ENCODE measurements at places on chromosomes 7 and 10.

- no peak for DNase-seq
Observed at GRCh38 chr7:46174196-46174580, 253.1 kb upstream of the IGFBP3 start.

GRCh38 chr7:137642472-137642871 is 204.3 kb downstream of the DGKI start:
- DNase-seq = no peak

DNA sequence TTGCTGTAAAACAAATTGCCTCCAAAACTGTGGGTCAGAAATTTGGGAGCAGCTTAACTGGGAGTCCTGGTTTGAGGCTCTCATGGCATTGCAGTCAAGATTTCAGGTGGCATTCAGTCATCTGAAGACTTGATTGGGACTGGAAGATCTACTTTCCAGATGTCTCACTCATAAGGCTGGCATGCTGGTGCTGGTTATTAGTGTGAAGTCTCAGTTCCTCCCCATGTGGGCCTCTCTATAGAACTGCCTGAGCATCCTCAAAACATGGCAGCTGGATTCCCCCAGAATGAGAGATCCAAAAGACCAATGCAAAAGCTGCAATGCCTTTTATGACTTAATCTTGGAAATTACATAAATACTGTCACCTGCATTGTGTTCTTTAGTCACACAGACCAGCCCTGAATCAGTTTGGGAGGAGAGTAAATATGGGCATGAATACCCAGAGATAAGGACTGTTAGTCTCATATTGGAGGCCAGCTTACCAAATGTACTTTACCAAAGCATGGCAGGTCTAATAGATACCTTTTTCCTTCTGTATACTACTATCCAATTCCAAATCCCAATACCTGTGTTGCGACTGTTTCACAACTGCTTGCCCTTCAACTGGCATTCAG is 6.5 kb upstream of the HERPUD2 start:
- DNase-seq = no peak

DNA sequence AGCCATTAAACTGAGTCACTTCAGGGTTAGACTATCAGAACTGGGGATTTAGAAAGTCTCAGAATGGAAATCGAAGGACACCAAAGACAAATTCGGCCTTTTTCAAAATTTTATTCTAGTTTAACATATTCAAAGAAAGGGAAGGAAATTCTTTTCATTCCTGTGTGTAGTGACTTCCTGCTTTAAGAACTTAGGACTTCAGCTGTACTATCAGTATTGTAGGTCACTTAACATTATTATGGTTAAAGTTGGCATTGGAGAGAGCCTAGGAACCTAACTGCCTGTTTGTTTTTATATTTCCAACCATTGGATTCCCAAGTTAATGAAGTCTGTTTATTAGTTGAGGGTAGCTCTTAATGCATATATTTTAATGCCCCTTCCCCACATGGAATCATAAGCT is 63.7 kb downstream of the PTEN start:
- DNase-seq = no peak

DNA sequence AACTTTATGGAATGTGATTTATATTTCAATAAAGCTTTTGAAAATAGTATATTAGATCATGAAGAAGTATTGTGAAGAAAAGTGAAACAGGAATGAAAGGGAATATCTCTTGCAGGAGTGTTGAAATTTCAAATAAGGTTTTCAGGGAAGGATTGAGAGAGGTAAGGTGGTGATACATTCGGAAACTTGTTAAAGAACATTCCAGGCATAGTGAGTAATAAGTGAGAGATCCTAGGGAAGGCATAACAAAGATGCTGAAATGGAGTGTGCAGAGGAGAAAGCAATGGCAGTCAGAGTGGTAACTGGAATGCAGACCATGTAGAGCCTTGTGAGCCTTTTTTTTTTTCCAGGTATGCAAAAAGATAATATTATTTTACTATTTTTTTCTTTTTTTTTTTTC is 4.1 kb downstream of the OR9A4 start:
- DNase-seq = no peak

DNA sequence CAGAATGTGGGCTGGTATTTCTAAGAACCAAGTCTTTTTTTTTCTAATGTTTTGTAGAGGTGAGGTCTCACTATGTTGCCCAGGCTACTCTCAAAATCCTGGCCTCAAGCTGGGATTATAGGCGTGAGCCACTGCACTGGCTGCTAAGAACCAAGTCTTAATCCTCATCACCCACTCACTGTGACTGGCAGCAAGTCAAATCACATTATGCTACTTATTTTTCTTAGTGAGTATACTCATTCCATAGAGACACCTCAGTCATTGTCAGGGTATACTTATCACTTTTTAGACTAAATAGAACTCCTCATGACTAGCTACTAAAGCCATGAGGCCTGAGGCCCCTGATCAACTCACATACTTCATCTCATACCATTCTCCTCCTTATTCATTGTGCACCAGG is 116.1 kb downstream of the STRA8 start:
- DNase-seq = no peak

GRCh38 chr7:148921806-148922205 is 37.7 kb upstream of the EZH2 start:
- no peak for DNase-seq

DNA sequence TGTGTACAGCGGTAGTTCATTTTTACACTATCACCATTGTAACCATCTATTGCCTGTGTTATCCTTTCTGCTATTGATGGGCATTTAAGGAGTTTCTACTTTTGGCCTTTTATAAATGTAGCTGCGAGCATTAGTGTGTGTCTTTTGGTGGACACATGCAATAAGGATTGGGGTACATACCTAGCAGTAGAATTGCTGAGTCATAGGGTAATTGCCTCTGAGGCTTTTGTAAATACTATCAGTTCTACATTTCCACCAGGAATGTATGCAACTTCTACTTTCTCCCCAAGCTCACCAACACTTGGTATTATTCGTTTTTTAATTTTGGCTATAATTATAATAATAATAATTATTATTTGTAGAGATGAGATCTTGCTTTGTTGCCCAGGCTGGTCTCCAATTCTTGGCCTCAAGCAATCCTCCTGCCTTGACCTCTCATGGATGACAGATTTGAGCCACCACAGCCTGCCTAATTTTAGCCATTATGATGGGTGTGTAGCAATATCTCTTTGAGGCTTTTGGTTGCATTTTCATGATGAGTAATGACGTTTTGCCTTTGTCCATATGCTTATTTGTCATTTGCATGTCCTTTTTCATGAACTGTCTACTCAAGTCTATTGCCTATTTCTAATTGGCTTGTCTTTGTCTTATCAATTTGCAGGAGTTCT is 277.0 kb downstream of the ACTR3B start:
- no peak for DNase-seq

GRCh38 chr7:135262623-135263320 is 29.1 kb downstream of the STRA8 start:
- DNase-seq = no peak

- no peak for DNase-seq
Observed at GRCh38 chr7:142409471-142409870, 151.6 kb upstream of the PRSS58 start.

DNA sequence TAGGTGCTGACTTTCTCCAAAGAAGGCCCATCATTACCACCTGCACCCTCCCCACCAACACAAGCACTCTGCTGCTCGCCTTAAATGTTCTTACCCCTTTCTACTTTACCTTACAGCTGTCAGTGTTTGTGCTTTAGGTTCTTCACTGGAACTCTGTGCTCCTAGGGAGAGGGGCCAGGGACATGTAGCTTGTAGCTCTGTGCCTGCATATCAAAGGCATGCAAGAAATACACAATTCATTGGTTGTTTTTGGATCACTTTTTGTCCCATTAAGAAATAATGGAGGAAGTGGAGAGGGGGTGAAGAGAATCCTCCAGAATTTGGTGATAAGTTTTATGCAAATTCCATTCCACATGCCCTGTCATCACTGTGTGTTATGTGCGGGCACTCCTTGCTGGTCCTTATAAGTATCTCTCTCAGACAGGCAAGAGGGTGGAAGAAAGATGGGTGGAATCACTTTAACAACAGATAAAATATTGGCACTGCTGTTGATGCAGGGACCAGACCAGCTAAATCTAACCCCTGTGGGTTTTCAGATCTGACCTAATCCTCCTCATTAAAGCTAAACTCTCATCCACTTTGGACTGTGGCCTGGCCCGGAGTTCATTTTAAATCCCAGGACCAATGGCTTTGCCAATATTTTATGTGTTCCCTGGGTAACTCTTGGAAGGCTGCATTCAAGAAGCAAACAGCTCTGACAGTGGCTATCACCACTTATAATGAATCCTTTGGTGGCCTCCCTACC is 375.8 kb upstream of the NFE2L3 start:
- DNase-seq = no peak

DNA sequence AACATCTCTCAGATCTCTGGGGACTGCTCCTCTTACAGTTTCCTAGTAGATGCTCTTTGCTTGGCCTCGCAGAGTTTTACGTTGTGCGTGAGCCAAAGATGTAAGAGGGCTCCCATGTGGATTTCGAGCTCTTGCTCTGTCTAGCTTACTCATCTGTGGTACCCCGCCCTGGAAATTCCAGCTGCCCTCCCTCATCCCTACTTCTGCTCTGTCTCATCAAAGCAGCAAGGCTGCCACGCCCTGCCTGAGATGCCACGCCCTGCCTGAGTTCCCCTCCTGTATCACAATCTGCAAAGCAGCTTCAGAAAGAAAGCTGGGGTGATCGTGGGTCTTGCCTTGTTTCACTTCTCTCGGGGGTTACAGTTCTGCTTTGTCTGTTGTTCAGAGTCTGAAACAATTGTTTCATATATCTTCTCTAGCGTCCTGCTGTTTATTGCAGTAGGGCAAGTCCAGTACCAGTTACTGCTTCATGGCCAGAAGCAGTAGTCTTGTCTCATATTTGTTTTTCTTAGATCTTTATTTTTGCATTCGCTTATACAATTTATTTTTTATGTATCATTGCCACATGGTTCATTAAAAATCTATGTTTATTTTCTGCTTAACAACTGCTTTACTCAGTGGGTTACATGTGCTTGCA is 36.1 kb upstream of the CCNY start:
- DNase-seq = no peak

GRCh38 chr7:69845721-69846495 is 247.6 kb downstream of the AUTS2 start:
- DNase-seq = no peak

DNA sequence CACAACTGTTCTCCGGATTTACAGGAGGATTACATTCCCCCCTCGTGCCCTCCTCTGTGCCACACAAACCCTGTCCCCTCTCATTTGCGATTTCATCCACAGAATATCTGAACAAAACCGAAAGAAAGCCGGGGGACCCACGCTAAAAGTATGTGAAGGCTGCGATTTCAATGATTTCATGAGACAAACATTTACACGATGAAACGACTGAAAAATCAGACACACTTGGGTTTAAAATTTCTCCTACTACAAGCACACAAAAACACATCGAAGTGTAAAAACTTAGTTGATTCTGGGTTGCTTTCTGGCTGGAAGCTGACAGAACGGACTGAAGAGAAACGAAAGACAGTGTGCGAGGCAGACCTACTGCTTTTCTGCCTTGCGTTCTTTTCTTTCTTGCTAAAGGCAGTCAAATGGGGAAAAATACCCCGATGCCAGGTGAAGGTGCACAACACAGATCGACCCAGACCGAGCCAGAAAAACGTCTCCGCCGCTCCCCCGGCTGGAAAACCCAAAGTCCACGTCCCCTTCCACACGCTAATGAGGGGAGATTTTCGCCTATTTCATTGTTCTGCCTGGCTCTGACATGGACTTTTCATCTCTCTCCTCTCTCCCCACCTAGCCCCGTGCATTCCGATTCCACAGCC is 1.2 kb downstream of the HIPK2 start:
- DNase-seq = no peak

DNA sequence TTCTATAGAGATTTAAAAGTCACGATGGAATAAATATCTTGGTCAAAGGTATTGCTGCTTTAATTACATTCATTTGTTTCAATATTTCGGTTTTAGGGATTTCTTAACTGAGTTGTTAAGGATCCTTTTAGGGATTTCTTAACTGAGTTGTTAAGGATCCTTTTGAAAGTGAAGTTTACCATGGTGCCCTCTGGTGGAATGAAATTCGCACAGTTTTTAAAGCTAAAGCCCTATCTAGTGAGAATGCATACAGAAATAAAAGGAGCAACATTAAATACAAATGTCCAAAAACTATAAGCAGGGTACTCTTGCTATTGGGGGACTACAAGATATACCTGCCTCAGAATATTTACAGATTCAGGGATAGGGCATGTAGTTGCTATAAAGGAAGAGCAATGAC is 193.7 kb downstream of the RNLS start:
- no peak for DNase-seq

GRCh38 chr7:5086256-5086655 is 40.6 kb downstream of the RBAK start:
- DNase-seq = no peak

GRCh38 chr7:151694828-151695580 is 175.3 kb upstream of the RHEB start:
- no peak for DNase-seq

GRCh38 chr10:76303682-76304316 is 872.4 kb downstream of the LRMDA start:
- DNase-seq = no peak

- no peak for DNase-seq
Observed at GRCh38 chr7:91320366-91321078, 56.3 kb downstream of the FZD1 start.

GRCh38 chr10:57972783-57973182 is 294.9 kb downstream of the IPMK start:
- no peak for DNase-seq

DNA sequence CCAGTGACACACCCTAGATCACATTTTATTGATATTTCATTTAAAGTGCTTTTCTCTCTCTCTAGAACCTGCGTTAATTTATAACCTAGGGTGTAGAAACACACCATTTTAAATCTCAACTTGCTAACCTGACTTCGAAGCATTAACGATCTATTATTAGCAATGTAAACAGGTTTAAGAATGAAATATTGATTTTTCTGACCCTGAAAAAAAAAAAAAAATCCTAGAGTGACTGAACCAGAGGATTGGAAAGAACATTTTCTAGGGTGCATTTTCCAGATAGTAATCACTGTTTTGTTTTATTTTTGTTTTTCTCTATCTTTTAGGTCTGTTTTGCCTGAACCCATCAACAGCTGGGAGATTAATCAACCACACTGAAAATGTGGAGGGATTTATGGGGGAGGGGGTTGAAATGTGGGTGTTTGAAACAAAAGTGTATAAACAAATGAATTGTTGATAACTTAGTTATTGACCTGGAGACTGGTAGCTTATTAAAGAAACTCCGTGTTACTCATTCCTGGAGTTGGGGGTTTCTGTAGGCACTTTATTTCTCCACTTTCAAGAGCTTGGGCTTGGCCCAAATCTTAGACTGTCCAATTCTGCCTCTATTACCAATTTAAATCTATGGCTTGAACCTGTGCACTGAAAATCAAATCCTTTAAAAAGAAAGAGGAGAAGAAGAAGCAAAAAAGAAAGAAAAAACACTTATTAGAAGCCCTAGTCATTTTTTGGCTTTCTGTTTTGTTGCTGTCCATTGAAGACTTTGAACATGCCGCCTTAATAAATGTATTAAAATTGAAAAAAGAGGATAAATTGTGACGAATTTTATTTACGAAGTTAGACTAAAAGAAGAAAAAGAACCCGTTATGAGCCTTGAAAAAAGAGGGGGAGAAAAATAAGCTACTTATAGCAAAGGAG is 2.8 kb downstream of the HOXA2 start:
- DNase-seq = no peak

Data from stimulated activated CD4-positive, alpha-beta T cell treated with anti-CD3 and anti-CD28 coated beads, TNF-alpha, amount 100 ng/mL, for 4 hours (primary cell).